ENCODE measurements at places on chromosomes 1 and 21. TPM values are rescaled to one million over a fixed set of nuclear protein-coding genes. Genes with fewer than 3 reads are reported as not detected.

GRCh38 chr1:36643371-36644270 lies 160.9 kb upstream of the CSF3R start:
- no peaks in the 10 kb centered on the region for H3K36me3 ChIP-seq
- H3K4me3 ChIP-seq, result no peak overlapping the region
- peaks cover 22% of the 10 kb centered on the region for H3K27me3 ChIP-seq
- no peaks in the 10 kb centered on the region for H3K4me1 ChIP-seq
- DNase-seq, result no peak

DNA sequence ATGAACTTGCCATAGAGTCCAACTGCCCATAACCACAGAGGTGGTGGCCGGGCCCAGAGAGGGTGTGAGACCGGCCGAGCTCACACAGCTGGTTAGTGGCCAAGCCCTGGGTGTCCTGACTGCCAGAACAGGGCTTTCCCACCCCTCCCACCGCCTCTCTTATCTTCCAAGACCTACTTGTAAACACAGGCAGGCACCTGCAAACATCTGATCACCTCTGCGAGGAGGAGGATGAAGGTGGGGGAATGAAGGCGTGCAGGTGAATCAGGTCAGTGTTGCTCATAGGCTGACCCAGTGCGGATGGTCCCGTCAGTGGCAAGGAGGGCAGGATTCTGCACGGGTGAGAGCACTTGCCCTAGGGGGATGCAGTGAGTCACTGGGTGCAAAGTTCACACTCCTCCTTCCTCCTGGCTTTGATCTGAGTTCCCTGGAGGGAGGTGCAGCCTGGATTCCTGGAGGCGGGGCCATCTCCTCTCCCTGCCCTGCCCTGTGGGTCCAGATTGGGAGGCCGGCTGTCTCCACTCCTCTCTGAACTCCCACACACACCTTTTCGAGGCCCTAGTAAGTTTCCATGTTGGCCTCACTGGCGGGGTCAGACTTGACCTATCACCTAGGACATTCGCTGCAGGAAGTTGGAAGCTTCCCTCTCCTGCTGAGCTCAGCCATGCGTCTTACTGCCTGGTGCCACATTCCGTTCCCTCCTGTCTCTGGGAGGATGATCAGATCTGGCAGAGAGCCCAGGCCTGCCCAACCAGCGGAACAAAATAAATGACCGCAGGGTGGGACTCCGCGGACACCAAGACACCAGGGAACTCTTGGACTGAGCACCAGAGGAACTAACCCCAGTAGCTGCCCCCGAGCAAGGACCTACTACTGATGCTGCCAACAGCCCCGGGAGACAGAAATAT lies 7.3 kb downstream of the UQCRHL start:
- no peaks in the 10 kb centered on the region for H3K27me3 ChIP-seq
- DNase-seq, result no peak
- no peak overlapping the region for H3K4me3 ChIP-seq
- no peaks in the 10 kb centered on the region for H3K36me3 ChIP-seq
- peaks cover 2% of the 10 kb centered on the region for H3K4me1 ChIP-seq
- H3K27ac ChIP-seq, result no peak overlapping the region

- H3K27me3 ChIP-seq, result no peaks in the 10 kb centered on the region
- DNase-seq, result no peak
- H3K4me3 ChIP-seq, result no peak overlapping the region
- peaks cover 15% of the 10 kb centered on the region for H3K36me3 ChIP-seq
- H3K4me1 ChIP-seq, result peaks cover 44% of the 10 kb centered on the region
These were observed 4.9 kb downstream of the CAMTA1 start for GRCh38 chr1:6790146-6790545.

DNA sequence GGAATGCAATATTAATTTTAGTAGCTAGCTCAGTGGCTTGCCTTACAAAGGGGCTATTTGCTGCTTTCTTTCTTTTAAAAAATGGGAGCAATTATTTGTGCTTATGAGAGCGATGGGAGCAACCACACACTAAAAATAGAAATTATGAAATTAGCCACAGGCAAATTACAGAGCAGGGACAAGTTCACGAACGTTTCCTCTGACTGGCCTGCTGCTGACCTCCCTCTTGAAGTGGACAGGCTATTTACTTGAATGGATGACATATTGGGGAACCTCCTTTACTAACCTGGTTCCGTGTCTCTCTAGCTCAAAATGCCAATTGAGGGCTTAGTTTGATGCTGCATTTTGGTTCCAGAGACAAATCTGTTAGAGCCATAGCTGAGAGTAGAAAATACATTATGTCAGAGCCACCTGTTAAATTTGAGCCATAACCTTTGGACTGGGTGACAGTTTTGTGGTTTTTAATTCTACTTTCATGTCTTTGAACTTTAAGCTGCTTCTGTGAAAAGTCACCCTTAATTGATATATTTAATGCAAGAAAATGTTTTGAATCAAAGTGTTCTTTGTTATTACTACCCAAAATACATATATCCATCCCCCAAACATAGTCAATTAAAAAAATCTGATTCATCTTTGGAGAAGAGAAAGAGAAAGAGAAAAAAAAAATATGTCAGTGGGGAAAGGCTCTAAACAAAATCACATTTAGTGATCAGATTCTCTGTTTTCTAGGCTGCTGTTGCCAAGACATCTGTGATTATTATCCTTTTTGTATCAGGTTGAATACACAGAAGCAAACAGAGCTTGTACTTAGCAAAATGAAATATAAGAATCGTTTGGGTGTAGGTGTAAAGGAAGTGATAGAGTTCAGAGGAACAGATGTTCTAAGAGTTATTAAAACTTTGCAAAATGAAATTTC lies 351.9 kb downstream of the ADGRL2 start:
- DNase-seq, result no peak
- no peaks in the 10 kb centered on the region for H3K27me3 ChIP-seq
- H3K27ac ChIP-seq, result peak overlapping the region; percentile 64
- peaks cover 4% of the 10 kb centered on the region for H3K36me3 ChIP-seq
- H3K4me1 ChIP-seq, result peaks cover 16% of the 10 kb centered on the region

- H3K27ac ChIP-seq, result no peak overlapping the region
These were observed 235.2 kb downstream of the DISC1 start for GRCh38 chr1:231861541-231862481.

- no peak overlapping the region for H3K4me3 ChIP-seq
- DNase-seq, result peak; percentile 49
- H3K27ac ChIP-seq, result no peak overlapping the region
- no peaks in the 10 kb centered on the region for H3K36me3 ChIP-seq
These were observed 6.1 kb downstream of the PRXL2B start for GRCh38 chr1:2592672-2593071.

DNA sequence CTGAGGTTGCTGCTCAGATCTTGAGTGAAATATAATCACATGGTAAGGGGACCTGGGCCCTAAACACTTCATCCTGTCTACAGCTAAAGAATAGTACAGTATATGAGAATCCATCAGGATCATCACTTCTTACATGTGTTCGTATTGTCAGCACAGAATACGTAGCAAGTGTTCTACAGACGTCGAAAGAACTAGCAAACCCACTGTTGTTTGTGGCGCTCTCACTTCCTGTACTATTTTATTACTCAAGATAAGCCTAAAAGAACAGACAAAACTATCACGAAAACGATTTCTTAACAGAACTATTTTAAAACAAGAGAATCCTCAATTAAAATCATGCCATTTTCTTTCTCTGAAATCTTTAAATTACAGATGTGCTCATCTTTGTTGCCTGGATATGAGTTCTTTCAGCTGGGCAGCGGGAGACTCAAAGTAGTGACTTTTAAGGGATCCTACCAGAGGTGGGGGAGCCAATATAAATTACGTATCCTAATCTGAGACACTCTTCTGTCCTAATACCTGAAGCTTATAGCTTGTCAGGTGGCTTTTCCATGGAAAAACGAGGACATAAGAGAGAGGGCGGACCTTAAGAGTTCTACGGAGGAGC lies 724 bp downstream of the ST7L start:
- DNase-seq, result no peak
- no peaks in the 10 kb centered on the region for H3K27me3 ChIP-seq
- peak overlapping the region; percentile 99 for H3K4me3 ChIP-seq
- peak overlapping the region; percentile 99 for H3K27ac ChIP-seq

GRCh38 chr1:41041614-41042270 lies 20.2 kb upstream of the SLFNL1 start:
- H3K27ac ChIP-seq, result no peak overlapping the region
- no peak overlapping the region for H3K4me3 ChIP-seq
- H3K4me1 ChIP-seq, result peaks cover 5% of the 10 kb centered on the region
- H3K27me3 ChIP-seq, result no peaks in the 10 kb centered on the region
- DNase-seq, result no peak

DNA sequence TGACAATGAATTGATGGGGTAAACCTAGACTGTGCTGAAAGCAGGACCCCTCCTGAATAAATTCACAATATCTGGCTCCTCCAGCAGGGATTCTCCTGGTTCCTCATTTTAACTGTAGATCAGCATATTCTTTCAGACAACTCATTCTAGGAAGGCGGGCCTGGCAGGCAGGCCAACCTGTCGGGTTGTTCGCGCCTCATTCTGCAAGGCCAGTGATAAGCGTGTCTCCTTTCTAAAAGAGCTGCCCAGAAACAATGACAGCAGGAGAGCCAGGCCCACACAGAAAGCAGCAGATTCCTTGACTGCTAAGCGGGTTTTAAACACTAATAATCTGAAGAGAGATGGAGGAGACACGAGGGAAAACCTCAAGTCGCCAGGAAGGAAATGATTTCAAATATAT lies 70.0 kb downstream of the NTPCR start:
- DNase-seq, result no peak
- H3K27ac ChIP-seq, result no peak overlapping the region
- H3K36me3 ChIP-seq, result no peaks in the 10 kb centered on the region
- H3K27me3 ChIP-seq, result no peaks in the 10 kb centered on the region
- H3K4me1 ChIP-seq, result no peaks in the 10 kb centered on the region
- H3K4me3 ChIP-seq, result no peak overlapping the region

DNA sequence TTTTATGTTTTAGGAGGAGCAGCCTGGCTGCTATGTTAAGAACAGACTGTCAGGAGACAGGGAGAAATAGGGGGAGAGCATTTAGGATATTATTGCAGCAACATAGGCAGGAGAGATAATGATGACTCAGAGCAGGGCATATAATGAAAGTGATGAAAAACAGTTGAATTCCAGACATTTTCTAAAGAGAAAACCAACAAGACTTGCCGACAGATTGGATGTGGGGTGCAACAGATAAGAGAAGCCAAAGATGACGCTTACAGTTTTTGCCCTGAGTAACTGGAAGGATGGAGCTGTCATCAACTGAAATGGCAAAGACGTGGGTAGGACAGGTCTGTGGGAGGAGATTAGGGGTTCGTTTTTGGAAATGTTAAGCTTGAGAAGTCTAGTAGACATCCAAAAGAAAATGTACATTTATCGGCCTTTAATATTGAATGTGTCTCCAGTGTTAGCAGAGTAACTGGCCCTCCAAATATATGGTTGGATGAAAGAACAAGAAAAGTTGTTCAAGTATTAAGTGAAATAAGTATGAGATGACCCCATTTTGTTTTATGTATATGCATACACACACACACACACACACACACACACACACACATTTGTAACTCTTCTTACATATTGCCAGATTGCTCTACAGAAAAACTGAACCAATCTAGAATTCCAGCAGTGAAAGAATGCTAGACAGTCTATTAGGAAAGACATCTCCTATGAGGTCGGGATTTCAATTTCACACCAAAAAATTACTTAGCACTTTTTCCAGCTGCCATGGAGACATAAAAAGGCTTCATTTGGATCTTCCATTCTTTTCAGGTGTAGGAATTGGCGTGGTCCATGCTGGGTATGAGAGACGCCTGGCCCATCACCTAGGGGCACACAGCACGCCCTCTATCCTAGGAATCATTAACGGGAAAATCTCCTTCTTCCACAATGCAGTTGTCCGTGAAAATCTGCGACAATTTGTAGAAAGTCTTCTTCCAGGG lies 17.2 kb downstream of the DNAJC16 start:
- no peaks in the 10 kb centered on the region for H3K27me3 ChIP-seq
- no peak for DNase-seq
- peaks cover 14% of the 10 kb centered on the region for H3K36me3 ChIP-seq
- H3K27ac ChIP-seq, result no peak overlapping the region

DNA sequence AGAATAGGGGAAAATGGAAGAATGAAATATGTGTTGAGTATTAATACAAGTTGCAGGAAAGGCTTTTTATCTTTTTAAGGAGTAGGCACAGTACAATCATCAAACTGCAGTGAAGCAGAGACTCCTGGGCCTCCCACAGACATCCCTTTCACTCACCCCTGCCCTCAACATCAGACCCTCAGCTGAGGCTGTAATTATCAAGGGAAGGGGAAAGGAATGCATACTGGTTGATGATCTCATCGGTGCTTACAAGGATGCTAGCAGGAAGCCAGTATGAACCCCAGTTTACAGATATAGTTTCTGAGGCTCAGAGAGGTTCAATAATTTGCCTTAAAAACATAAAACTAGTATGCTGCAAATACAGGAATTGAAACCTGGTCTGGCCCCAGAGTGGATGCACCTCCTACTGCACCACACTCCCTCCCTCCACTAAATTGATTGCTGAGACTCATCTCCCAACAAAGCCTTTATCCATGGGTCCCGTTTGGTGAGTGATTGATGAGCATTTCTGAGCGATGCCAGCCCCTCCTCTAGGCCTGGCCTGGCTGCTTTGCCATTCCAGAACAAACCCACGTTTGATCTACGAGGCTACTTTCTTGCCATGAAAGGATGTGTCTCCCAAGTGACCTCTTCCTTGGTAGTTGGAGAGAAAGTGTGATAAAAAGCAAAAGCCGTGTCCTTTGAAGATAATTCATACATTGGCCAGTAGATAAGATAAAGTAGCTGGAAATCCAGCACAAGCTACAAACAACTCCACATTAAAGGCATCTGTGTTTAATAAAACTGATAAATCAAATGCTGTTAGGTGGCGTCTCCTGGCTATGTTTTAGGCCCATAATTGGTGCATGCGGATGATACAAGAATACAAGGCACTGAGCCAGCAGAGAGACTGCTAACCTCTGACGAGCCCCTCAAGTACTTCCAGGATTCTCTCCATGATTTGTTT lies 233.9 kb upstream of the CAMK1G start:
- no peak overlapping the region for H3K27ac ChIP-seq
- H3K27me3 ChIP-seq, result peaks cover 43% of the 10 kb centered on the region
- H3K4me3 ChIP-seq, result no peak overlapping the region
- no peaks in the 10 kb centered on the region for H3K4me1 ChIP-seq

DNA sequence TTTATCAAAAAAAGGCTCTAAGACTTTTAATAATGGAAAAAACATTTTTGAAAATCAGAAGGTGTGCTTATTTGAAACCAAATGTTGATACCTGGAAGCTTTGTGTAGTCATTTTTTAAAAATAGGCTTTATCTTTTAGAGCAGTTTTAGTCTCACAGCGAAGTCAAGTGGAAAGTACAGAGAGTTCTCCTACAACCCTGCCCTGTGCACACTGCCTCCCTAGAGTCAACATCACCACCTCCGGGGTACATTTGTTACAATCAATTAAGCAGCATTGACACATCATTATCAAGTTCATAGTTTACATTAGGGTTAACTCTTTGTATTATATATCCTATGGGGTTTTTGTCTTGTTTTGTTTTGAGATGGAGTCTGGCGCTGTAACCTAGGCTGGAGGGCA lies 10.7 kb upstream of the ERO1B start:
- no peak for DNase-seq
- H3K27me3 ChIP-seq, result peaks cover 8% of the 10 kb centered on the region
- H3K36me3 ChIP-seq, result no peaks in the 10 kb centered on the region
- H3K27ac ChIP-seq, result no peak overlapping the region
- H3K4me3 ChIP-seq, result no peak overlapping the region

The WDR64 gene
- total RNA-seq, result not detected

The FMN2 gene
- total RNA-seq, result not detected

The F13B gene
- total RNA-seq, result not detected

The OR2L2 gene
- 0.12 TPM for total RNA-seq

The TRIM58 gene
- total RNA-seq, result 0.39 TPM

The DESI2 gene
- total RNA-seq, result 26.9 TPM

The KPRP gene
- total RNA-seq, result not detected

The ERVH48-1 gene
- not detected for total RNA-seq

The HCN3 gene
- 2.0 TPM for total RNA-seq

The PDXK gene
- 98.1 TPM for total RNA-seq

The CCDC185 gene
- total RNA-seq, result not detected

The NOTCH2 gene
- total RNA-seq, result 179 TPM

The NLRP3 gene
- 3.5 TPM for total RNA-seq

Data from natural killer cell treated with Interleukin-12 subunit alpha and Interleukin-12 subunit beta and Interleukin-15 and Interleukin-18, amount 100 ng/mL, for 72 hours (primary cell).